ENCODE measurements at places on chromosomes 13 and 19.

GRCh38 chr19:45418802-45419201 is 4.9 kb downstream of the ERCC1 start:
- DNase-seq = no peak

DNA sequence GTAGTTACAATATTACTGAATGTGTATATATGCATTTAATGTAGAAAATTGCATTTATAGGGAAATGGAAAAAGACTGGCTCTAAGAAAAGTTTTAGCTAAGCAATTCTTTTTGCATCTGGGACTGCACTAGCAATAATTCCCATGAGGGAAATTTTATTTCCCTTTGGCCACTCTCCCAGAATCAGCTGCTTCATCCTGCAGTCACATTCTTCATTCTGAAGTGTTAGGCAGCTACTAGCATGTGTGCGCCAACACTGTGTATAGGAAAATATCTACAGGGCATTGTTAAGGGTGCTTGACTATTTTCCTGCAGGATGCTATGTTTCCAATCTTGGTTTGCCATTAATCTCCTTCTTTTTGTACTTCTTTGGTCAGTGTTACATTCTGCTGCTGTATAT is 312.8 kb upstream of the PCDH20 start:
- peak; percentile 17 for DNase-seq

GRCh38 chr13:51052581-51052980 is 58.5 kb downstream of the C13orf42 start:
- DNase-seq = no peak

GRCh38 chr13:103097366-103097928 is 31.2 kb upstream of the SLC10A2 start:
- DNase-seq = no peak

DNA sequence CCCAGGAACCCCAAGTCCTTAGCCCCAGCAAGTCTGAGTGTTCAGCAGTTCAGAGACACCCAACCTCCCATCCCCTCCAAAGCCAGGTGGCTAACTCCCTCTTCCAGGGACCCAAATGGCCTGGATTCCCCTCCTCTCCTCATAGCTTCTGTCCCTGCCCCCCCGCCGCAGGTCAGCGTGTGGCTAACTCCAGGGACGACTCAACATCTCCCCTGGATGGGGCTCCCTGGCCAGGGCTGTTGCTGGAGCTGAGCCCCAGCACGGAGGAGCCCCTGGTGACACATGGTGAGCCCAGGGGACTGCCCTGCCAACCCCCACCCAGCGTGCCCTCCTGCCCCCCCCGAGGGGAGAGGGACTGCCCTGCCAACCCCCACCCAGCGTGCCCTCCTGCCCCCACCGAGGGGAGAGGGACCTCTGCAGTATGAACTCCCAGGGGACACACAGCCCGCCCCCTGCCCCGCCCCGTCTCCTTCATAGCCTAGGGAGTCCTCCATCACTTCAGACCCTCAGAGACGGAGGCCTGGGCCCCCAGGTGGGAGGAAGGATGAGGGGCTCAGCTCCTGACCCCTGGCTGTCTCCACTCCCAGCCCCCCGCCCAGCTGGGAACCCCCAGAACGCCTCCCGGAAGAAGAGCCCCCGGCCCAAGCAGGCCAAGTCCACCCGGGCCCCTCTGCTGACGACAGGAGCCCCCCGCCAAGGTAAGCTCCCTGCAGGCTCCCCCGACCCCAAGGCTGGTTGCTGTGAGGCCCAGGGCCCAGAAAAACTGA is 1.7 kb downstream of the SSC5D start:
- no peak for DNase-seq

DNA sequence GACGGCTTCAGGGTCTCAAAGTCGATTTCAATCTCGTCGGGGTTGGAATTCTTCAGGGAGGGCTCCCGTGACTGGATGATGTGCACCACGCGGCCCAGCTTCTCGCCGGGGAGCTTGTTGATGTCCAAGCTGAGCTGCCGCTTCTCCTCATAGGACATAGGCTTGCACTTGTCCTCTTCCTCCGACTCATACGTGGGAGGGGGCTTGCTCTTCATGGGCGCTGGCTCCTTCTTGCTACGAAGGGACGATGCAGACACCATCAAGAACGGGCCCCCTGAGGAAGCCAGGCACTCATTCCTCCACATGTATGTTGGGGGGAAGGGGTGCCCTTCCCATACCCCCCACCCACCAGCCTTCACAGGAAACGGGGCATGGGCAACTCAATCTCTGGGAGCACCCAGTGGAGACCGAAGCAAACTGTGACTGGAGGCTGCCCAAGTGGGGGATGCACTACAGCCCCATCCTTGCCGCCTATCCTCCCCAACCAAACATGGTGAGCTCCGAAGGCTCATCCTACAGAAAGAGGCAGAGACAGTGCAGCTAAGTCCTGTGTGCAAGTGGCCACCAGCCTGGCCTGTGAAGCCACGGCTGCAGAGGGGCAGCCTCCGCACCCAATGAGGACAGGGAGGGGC is 23.2 kb upstream of the EPHX3 start:
- DNase-seq = no peak

GRCh38 chr19:4061178-4061682 is 5.5 kb downstream of the ZBTB7A start:
- DNase-seq = no peak

- DNase-seq = no peak
These were observed 15.4 kb upstream of the MATK start for GRCh38 chr19:3801412-3802096.

DNA sequence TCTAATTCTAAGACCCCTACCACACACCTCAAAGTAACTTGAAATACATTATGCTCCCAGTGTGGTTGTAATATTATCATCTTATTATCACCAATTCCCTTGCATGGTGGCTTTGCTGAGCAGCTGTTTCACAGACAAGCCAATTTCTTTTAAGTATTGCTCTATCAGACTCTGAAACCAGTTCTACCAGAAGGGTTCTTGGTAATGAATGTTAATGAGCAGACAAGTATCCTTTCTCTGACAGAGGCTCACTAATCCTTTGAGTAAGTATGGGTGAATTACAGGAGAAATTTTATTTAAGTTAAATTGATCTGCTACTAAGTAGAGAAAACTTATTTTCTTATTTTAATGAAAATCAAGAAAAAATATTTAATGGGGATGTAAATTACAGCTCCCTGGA is 326.0 kb downstream of the GPC6 start:
- no peak for DNase-seq

DNA sequence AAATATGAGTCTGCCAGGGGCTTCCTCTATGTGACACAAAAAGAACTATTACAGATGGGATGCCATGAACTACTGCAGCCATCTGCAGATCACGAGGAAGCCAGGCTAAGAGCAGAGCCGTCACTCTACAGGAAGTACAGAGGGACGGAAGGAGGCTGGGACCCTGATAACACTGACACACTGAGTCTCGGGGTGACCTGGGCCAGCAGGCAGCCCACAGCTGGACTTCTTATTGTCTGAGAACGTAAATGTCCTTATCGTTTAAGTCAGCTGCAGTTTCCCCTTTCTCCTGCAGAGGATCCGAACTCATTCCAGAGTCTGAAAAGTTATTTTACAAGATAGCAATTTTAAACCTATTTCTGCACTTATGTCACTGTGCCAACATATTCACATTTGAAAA is 20.7 kb downstream of the PARP4 start:
- no peak for DNase-seq

DNA sequence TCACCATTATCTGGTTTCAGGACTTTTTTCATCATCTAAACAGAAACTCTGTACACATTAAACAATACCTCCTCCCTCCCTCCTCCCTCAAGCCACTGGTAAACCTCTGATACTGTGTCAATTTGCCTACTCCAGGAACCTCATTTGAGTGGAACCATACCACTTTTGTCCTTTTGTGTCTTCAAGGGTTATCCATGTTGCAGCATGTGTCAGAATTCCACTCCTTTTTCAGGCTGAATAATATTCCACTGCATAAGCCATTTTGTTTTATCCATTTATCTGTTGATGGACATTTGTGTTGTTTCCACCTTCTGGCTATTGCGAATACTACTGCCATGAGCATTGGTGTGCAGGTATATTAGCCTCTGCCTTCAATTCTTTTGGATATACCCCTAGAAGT is 27.5 kb downstream of the TGDS start:
- no peak for DNase-seq

DNA sequence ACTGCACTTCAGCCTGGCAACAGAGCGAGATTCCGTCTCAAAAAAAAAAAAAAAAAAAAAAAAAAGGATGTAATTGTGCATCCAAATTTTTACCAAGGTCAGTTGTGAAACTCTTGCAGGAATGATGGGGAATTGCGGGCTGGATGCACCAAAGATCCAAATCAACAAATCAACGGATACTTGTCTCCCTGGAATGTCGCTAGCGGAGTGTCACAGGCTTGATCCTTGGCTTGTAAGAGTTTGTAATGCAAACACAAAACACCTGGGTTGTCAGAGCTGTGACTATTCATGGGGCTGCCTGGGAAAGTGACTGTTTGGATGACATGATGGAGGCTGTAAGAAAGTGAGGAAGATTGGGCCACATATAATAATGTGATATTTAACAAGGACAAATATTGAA is 4.2 kb downstream of the KANK3 start:
- no peak for DNase-seq

DNA sequence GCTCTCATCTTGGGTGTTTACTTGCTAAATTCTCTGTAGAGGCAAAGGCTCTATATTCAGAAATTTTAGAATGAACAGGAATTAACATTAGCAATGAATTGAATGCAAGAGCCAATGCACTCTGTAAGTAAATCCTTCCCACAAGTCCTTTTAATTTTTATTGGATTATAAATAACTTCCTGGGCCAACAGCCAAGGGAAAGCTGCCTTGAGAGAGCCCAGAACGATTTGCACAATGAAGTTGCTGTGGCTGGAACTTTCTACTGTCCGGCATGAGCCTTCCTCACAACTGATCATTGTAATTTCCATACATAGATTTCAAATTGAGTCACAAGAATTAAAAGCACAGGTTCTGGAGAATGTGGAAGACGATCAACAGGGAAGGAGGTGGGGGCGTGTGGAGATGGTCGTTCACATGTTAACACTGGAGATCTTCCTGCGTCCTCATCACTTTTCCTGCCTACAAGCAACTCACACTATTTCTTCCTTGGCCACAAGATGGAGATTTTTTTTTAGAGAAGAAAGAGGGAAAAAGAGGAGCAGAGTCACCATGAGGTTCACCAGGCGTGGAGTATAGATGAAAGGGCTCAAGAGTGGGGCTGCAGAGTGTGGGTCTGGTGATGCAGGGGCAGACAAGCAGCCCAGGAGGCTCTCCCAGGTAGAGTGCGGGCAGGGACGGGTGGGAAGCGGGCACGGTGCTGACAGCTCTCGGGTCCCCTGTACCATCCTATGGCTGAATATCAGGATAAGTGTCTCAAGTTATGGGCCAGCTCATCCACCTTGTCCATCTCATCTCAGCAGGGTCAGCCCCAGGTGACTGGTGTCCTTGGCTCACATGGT is 110.7 kb downstream of the SOX1 start:
- no peak for DNase-seq

DNA sequence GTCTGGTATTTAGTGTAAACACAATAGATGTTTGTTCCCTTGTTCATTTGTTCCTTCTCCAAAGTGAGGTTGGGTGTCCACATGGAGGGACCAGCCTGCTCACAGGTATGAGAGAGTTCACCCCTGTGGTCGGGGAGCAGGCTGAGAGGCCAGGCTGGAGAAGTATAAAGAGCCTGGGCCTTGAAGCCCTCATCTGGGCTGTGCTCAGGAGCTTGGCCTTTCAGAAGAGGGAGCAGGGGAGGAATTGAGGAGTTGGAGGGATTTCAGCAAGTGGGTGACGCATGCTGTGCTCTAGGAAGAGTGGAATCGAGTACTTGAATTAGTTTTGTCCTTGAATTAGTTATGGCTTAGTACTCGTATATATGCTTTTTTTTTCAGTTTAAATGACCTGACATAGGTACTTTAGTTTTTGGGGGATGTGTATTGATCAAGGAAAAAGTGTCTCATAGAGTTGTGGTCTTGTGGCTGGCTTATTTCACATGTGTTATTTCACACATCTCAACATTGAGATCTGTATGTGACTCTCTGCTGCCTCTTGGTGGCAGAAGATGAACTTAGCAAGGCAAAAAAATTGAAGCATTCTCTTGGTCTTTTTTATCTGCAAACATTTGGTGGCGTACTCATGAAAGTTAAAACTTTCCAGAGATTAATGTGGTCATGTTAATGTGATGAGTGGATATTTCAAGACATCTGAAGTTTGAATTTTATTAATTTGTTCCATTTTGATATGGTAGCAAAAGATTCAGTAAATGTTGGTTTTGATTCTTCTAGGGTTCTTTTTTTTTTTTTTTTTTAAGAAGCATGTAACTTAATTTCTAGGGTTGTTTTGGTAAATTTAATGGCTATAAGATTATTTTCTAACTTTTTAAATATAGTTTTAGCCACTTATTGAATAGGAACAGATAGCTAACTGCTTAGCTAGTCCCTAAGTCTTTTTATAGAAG is 54.3 kb downstream of the SLAIN1 start:
- peak; percentile 73 for DNase-seq

GRCh38 chr13:100323937-100324336 is 235.0 kb downstream of the PCCA start:
- no peak for DNase-seq

DNA sequence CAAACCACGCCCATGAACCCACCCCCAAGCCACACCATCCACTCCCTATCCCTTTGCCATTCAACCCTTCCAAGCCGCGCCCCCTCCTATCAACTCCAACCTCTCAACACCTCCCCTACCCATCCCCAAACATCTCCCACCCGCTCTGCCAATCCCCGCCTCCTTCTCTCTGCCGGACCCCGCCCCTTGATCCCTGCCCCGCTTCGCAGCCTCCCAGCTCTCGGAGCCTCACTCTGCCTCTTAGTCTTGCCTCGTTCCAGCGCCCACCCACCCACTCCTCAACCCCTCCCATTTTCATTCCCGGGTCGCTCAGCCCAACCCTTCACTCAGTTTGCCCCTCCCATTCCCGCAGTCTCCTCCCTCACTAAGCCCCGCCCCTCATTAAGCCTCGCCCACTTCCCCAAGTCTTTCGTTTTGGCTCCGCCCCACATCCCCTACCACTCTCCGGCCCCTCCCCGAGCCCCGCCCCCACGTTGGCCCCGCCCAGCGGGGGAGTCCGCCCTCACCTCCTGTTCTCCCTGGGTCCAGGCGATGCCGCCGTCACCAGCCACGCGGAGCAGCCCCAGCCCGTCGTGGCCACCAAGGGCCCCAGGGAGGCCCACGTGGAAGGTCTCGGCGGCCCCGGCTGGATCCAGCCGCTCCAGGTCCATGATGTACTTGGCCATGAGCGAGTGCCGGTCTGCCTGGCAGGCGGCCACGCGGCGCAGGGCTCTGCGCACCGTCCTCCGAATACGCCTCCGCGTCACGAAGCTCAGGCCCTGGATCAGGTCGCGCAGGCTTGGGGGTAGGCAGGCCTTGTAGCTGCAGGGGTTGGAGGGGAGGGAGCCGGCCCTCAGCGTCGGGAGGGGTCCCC is 5.7 kb downstream of the JAK3 start:
- peak; percentile 100 for DNase-seq
